OCI-M1 (cell line): ENCODE measurements at places on chromosomes 2 and 18.
A peak's percentile ranks its signal among the peaks of the same experiment; 100 is the strongest.

GRCh38 chr2:201621293-201621999 is 21.9 kb downstream of the TMEM237 start:
- DNase-seq: no peak

DNA sequence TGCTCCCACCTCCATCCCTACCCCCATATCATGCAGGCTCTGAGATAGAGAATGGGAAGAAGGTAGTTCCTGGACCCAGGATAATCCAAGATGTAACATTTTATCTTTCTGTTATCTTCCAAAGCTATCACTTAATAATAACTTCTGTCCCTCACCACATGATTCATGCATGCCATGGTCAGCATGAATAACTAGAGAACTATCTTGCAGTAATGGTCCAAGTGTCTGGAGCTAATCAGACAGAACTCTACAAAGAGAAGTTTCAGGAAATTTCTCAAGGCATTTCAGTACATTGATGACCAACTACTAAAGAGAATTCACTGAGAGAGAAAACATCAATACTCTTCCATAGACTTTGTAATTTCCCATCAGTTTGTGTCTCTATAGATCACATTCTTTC is 1469.7 kb upstream of the PIK3C3 start:
- no peak for DNase-seq

DNA sequence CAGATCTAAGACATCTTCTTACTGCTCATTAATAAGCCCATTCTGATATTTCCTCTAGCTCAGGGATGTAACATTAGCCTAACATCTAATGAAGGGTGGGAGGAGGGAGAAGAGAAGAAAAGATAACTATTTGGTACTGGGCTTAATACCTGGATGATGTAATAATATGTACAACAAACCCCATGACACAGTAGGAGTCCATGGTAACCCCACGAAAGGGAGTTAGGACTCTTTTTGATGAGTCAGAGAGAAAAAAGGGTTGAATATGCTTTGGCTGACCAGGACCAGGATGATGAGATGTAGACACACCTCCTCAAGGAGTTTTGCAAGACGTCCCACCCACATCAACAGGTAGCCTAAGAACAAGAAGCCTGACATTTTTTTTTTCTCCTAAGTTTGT is 34.4 kb upstream of the DLX2 start:
- DNase-seq: no peak

DNA sequence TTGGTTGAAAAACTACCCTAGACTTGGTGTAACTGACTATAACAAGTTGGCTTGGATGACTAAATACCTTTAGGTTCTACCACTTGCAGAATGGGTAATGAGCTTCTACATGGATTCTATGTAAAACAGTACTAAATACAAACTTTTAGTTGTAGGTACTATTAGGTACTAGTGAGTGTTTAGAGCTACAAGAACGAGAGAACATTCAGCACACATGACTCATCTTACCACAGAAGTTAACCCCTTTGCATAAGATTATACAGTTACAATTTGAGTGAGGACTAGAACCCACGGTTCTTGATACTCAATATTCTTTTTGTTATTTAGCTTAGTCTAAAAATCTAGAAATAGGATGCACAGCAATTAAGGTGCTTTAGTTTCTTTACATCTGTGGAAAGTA is 101.7 kb upstream of the TFCP2L1 start:
- no peak for DNase-seq

GRCh38 chr18:77321823-77322805 is 72.5 kb downstream of the GALR1 start:
- DNase-seq: peak; percentile 58
